ENCODE measurements at places on chromosomes 4 and X. TPM values are rescaled to one million over a fixed set of nuclear protein-coding genes. Genes with fewer than 3 reads are reported as not detected.

- no peak for DNase-seq
Measured at GRCh38 chr4:3719836-3720235, 46.3 kb upstream of the ADRA2C start.

DNA sequence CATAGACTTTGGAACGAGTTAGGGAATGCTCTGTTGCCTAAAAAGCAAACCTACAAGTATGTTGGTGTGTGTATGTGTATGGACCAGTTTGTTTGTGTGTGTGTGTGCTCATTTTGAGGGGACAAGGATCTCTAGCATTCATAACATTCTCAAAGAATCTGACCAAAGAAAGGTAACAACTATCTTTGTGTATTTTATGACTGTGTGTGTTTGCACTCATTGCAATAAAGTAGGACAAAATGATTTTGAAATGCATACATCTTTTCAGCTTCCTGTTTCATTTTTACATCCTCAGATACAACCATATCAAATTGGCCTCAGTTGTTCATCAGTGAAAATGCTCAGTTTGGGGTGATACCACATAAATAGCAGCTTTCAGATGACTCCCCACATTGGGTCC is 8.3 kb upstream of the XK start:
- DNase-seq, result no peak

GRCh38 chr4:62627671-62628070 is 1427.5 kb downstream of the ADGRL3 start:
- no peak for DNase-seq

DNA sequence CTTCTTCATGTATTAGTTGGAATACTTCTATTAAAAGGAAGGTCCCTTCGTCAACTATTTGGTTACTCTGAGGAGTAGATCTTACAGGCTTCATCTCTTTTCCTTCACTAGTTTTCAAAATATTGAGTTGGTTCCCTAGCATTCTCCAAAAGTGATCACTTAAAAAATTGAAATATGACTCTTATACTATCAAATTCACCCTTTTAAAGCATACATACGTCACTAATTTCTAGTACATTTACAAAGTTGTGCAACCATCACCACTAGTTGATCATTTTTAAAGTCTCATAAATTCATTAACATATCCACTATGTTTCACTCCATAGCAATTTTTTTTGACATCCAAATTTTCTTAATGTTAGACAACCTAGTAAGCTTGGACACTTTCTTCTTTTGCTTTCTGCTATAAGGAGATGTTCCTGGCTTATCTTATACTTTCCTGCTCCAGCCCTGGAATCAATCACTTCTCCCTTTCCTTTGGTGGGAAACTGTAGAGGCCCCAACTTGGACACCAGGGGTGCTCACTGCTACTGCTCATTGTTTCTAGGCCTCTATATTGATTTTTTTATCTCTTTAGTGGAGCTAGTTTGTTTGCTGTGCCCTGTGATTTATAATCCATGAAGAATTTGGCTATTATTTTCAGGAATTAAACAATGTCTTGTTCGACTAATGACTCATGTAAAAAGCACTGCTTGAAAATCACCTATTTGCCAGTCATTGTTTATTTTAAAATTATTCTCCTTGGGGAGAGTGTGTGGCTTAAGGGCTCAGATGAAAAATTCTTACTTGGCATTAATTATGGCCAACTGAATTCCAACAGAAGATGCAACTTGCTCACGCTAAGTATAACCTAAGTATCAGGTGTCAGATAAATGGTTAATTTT is 4.0 kb upstream of the ZFX start:
- no peak for DNase-seq

GRCh38 chr4:8019396-8020365 is 80.0 kb upstream of the AFAP1 start:
- DNase-seq, result no peak

GRCh38 chrX:148728901-148729300 is 228.5 kb downstream of the AFF2 start:
- no peak for DNase-seq

DNA sequence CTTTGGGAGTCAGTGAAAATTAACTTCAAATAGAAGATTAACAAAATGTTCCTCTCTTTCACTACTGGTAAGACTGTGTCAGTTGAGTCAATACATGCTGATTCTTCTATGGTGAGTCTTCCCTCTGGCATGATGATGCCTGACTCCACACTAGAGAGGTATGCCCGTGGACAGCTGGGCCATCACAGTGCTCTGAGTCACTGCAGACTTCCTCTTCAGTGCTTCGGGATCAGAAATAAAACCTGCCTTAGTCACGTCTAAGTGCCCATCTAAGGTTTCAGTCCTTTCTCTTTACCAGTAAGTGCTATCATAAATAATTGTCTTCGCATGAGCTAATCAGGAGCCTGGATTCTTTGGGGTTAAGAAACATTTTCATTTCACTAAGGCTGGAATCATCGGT is 1.6 kb upstream of the ASB5 start:
- peak; percentile 93 for DNase-seq

Gene FMR1NB
- not detected for total RNA-seq

Gene UGT2B17
- not detected for total RNA-seq

Gene CSAG1
- total RNA-seq, result 1.2 TPM

Gene CNKSR2
- not detected for total RNA-seq

Gene SNX25
- total RNA-seq, result 20.9 TPM

All from HCT116 (cell line).